ENCODE measurements at places on chromosomes 1 and 21.
A peak's percentile ranks its signal among the peaks of the same experiment; 100 is the strongest.

GRCh38 chr1:204151552-204152309 is at the start of gene ETNK2:
Gene ETNK2, minus strand, starts transcription at chr1:204152044. Its CDS starts 192 bp downstream, at chr1:204151852.
- DNase-seq, result no peak

GRCh38 chr1:114112775-114113174 is 40.9 kb downstream of the SYT6 start:
- DNase-seq, result no peak

DNA sequence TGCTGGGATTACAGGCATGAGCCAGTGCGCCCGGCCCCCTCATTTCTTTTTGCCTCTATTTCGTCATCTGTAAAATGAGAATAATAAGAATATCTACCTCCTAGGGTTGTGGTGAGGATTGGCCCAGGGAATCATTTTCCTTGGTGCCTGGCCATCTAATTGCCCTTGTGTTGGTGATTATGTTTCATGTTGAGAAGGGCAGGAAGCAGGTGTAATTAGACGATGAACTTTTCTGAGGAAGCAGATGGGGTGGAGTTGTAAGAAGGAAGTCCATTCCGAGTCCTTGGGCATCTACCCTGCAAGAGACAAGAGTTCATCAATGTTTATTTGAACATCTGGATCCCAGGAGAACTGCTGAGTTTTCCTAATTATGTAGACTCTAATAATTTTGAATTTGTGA is 38.7 kb upstream of the NEK2 start:
- peak; percentile 12 for DNase-seq

- DNase-seq, result no peak
These were observed 26.6 kb upstream of the EXO1 start for GRCh38 chr1:241821363-241821762.

- no peak for DNase-seq
These were observed 18.6 kb downstream of the AKT3 start for GRCh38 chr1:243831463-243831862.

Data from hematopoietic multipotent progenitor cell (in vitro differentiated cells).